ENCODE measurements at places on chromosomes 12 and 14.

GRCh38 chr12:64061868-64062375 lies 160.2 kb downstream of the KICS2 start:
- no peak for DNase-seq

DNA sequence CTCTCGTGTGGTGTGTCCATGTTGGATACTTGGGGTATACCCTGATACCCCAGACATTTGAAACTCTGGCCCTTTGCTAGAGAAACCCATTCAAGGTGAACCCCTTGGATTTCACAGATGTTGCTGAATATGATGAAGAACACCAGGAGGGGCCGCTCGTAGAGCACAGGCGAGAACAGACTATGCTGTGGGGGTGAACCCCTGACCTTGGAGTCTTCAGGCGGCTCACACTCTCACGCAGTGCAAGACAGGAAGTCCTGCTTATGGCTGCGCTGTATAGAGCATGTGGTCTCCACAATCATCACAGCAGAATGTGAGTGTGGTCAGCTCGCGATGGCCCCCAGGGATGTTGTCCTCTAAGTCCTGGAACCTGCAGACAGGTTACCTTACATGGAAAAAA lies 60.4 kb downstream of the SLC15A4 start:
- no peak for DNase-seq

DNA sequence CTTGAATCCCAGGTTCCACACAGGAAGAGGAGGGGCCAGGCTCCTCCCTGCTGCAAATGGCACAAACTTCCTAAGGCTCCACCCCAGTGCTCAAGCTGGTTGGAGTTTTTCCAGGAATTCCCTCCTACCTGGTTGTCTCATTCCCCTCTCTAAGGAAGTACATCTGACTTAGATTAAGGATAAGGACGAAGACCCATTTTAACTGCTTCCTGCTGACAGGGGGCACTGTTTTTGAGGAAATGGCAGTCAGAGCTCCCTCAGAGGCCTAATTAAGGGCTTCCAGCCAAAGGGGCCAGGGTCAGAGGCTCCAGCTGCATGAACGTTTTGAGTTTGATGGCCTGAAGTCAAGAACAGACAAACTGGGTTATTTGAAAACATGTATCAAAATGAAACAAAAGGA lies 1084.7 kb downstream of the SLC6A15 start:
- peak; percentile 7 for DNase-seq

DNA sequence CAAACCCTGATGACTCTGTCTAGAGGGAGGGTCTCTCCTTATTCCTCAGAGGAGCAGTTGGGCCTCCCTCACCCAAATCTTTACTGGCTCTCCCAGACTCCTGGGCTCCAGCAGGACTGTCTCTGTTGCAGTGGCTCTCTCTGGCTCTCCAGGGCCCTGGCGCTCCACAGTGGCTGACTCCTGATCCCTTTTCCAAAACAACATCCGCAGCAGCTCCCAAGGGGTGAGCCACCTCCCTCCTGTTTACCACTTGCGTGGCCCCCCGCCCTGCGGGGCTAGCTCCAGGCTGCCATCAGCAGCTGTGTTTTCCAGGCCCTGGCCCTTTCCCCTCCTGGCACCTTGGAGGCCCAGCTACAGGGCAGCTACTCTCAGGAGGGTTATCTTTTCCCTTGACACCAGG lies 123.5 kb downstream of the CALM1 start:
- no peak for DNase-seq

GRCh38 chr14:32710231-32710671 lies 228.4 kb upstream of the NPAS3 start:
- DNase-seq: no peak

GRCh38 chr14:75231320-75231719 lies 47.3 kb upstream of the FOS start:
- no peak for DNase-seq

DNA sequence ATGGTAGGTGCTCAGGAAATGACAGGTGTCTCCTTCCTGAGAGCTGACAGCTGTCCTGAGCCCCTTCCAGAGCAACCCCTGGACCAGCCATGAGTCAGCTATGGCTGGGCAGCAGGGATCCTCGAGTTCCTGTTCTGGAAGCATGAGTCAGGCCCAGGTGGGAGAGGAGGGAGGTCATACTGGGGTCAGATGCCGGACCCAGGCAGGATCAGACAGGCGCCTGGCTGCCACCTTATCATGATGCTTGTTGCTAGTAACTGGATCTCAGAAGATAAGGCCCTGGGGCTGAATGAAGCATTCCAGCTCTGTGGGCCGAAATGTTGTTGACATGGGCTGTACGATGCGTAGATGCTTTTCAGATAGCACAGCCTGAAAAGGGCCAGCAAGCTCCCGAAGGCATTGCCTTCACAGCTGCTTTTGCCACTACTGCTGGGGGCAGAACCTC lies 17.4 kb upstream of the KRT7 start:
- DNase-seq: peak; percentile 97
